A549 treated with Mapracorat at 1 μM for 4 hours (cell line): ENCODE measurements at places on chromosomes 4 and X. TPM values are rescaled to one million over a fixed set of nuclear protein-coding genes. Genes with fewer than 3 reads are reported as not detected.

The RWDD4 gene
- 17.7 to 19.2 TPM (median 18.6 TPM) in 5 replicates for total RNA-seq

The PAGE4 gene
- total RNA-seq = not detected in 5 replicates

The CRMP1 gene
- total RNA-seq = 3.4 to 3.7 TPM (median 3.5 TPM) in 5 replicates

The BMPR1B gene
- 4.8 to 7.3 TPM (median 7.1 TPM) in 5 replicates for total RNA-seq

The TLR10 gene
- 0.05 TPM in 2 of 5 replicates, not detected in the others for total RNA-seq

The BRS3 gene
- not detected in 5 replicates for total RNA-seq

The CENPE gene
- 5.6 to 8.5 TPM (median 7.3 TPM) in 5 replicates for total RNA-seq

The FGD1 gene
- total RNA-seq = 5.1 to 7.2 TPM (median 6.4 TPM) in 5 replicates

The PCDH18 gene
- total RNA-seq = not detected in 5 replicates

The GNRHR gene
- total RNA-seq = not detected in 5 replicates

The SSX2 gene
- not detected in 5 replicates for total RNA-seq

The CYSLTR1 gene
- not detected in 5 replicates for total RNA-seq

The SSX4B gene
- not detected in 5 replicates for total RNA-seq

The RPS6KA6 gene
- 4.3 to 6.5 TPM (median 5.7 TPM) in 5 replicates for total RNA-seq

The CYTL1 gene
- not detected in 5 replicates for total RNA-seq

The DIAPH2 gene
- 3.3 to 4.8 TPM (median 4.5 TPM) in 5 replicates for total RNA-seq

The GABRG1 gene
- not detected in 5 replicates for total RNA-seq

The PCYT1B gene
- 0.05 to 0.09 TPM in 2 of 5 replicates, not detected in the others for total RNA-seq

The IL2RG gene
- 0.11 to 0.30 TPM (median 0.23 TPM) in 4 of 5 replicates, not detected in the other for total RNA-seq

The TCEAL2 gene
- total RNA-seq = not detected in 5 replicates

The NXF3 gene
- total RNA-seq = not detected in 5 replicates

The CNKSR2 gene
- total RNA-seq = 1.8 to 3.0 TPM (median 2.3 TPM) in 5 replicates

The FDCSP gene
- total RNA-seq = not detected in 5 replicates

The LARP1B gene
- 11.9 to 16.4 TPM (median 13.3 TPM) in 5 replicates for total RNA-seq

The MEPE gene
- not detected in 5 replicates for total RNA-seq

The DDX53 gene
- total RNA-seq = not detected in 5 replicates

The AADAT gene
- total RNA-seq = 7.7 to 10.2 TPM (median 8.0 TPM) in 5 replicates

The DKK2 gene
- total RNA-seq = not detected in 5 replicates

The AFM gene
- total RNA-seq = not detected in 5 replicates

The TRIM61 gene
- not detected in 5 replicates for total RNA-seq

The NPY1R gene
- 0.07 to 0.19 TPM (median 0.12 TPM) in 3 of 5 replicates, not detected in the others for total RNA-seq

The PRSS12 gene
- 0.20 to 0.29 TPM (median 0.27 TPM) in 5 replicates for total RNA-seq

The RADX gene
- total RNA-seq = 0.05 to 0.19 TPM (median 0.09 TPM) in 5 replicates

The PAGE2 gene
- not detected in 5 replicates for total RNA-seq

The BGN gene
- total RNA-seq = 0.07 to 0.08 TPM in 2 of 5 replicates, not detected in the others

The SPACA5 gene
- not detected in 5 replicates for total RNA-seq

The GLUD2 gene
- total RNA-seq = 1.8 to 2.8 TPM (median 2.4 TPM) in 5 replicates

The DACH2 gene
- total RNA-seq = not detected in 5 replicates

The GPR119 gene
- total RNA-seq = not detected in 5 replicates

The CDS1 gene
- total RNA-seq = 0.53 to 0.98 TPM (median 0.65 TPM) in 5 replicates

The KLHL5 gene
- total RNA-seq = 43.7 to 61.1 TPM (median 55.1 TPM) in 5 replicates

The STPG2 gene
- not detected in 5 replicates for total RNA-seq

The SPATA4 gene
- 0.12 to 0.31 TPM (median 0.27 TPM) in 5 replicates for total RNA-seq
